ENCODE measurements at places on chromosomes 4 and X.

GRCh38 chr4:53494851-53495250 lies 96.4 kb downstream of the LNX1 start:
- no peak for DNase-seq

- DNase-seq, result no peak
Observed at GRCh38 chr4:128718768-128719167, 90.7 kb upstream of the JADE1 start.

- DNase-seq, result no peak
Observed at GRCh38 chr4:10733481-10734062, 49.0 kb upstream of the CLNK start.

GRCh38 chr4:111537871-111538270 lies 607.4 kb upstream of the FAM241A start:
- no peak for DNase-seq

GRCh38 chr4:118758293-118758692 lies 73.1 kb downstream of the METTL14 start:
- no peak for DNase-seq

GRCh38 chr4:39331191-39331590 lies 35.0 kb downstream of the RFC1 start:
- DNase-seq, result no peak

GRCh38 chr4:112113864-112114263 lies 31.4 kb upstream of the FAM241A start:
- DNase-seq, result peak; percentile 40

DNA sequence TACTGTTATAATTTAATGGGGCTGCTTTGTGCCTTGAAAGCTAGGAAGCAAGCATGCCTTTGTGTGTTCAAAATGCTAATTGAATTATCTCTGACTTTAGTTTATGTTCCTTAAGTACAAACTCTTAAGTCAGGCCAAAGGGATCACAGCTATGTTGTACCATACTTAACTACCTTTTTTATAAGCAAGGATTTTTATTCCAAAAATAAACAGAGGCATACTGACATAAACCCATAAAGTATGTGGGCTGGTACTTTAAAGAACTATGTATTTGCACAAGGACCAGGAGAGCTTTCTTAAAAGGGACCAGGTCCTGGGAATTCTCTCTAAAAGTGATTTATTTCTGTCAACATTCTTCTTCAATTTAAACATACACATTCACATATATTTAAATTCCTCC lies 57.8 kb upstream of the HCCS start:
- no peak for DNase-seq

GRCh38 chr4:123390846-123391456 lies 5.6 kb upstream of the SPRY1 start:
- DNase-seq, result no peak

GRCh38 chr4:151169223-151169622 lies 69.8 kb downstream of the RPS3A start:
- DNase-seq, result no peak

DNA sequence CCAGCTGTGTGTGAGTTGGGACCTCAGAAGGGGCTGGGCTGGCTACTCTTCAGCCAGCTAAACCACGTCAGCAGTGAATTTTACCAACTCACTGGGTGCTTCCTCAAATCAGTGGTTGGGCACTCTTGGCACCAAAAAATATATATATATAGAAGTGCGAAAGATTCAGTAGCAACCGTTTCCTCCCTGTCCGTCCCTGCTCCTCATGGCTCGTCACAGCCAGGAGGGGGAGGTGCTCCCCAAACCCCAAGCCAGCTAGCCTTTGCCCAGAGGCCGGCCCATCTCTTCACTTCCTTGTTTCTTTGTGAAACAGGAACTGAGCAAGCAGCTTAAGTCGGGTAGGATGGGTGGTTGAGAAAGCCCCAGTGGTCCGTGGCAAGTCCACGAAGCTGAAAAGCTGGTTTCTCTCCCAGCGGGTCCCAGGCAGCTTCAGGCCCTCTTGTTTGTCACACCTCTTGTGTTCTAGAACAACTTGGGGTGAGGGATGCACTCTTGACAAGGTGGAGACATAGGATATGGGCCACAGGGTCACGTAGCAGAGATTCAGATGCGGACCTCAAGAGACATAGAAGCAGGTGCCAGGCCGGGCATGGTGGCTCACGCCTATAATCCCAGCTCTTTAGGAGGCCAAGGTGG lies 6.8 kb upstream of the SASH3 start:
- peak; percentile 95 for DNase-seq

DNA sequence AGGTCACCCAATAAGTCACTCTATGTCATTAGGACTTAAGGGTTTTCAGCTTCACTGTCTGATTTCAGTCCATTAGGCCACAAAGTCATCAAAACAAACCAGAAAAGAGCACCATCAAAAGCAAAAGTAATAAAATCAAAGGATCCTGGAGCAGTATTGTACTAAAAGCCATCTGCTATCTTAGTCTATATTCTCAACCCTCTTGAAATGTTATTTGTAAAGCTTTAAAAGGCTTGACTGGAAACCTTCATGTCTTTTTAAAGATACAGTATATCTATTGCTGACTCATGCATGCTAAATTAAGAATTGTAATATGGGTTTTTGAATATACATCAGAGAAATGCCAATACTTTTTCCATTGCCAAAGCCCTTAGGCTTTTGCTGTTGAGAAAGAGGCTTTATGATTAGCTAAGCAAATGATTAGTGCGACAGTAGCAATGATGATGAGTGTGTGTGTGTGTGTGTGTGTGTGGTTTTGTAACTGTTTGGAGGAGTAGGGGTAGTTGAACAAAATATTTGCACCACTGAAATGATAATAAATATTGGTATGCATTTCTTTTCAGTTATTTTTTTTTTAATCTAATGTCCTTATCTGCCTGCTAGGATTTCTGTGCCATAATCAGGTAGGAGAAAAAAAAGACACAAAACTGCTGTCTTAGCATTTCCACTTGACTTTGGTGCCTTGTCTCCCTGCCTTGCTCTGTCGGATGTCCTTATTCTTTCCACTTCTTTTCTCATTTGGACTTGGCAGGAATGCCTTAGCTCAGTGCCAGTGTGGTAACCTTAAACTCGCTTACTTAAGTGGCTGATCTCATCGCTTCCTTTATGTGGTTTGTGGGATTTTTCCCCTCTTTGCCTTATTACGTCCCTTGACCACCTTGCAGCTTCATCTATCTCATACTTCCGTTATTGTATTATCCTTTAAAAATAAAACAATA lies 119.7 kb downstream of the PCDH7 start:
- DNase-seq, result no peak

All from inflammatory macrophage (primary cell).